ENCODE measurements at places on chromosomes 12 and 14. TPM values are rescaled to one million over a fixed set of nuclear protein-coding genes. Genes with fewer than 3 reads are reported as not detected.

LUM gene
- under 0.01 TPM for total RNA-seq

CLEC6A gene
- total RNA-seq, result not detected

CLEC4D gene
- not detected for total RNA-seq

FGF23 gene
- not detected for total RNA-seq

ARHGEF25 gene
- total RNA-seq, result 0.43 TPM

TRHDE gene
- under 0.01 TPM for total RNA-seq

GALNT9 gene
- not detected for total RNA-seq

RHOF gene
- total RNA-seq, result 19.1 TPM

MMP17 gene
- total RNA-seq, result 9.9 TPM

GYS2 gene
- not detected for total RNA-seq

Measured in nasal cavity respiratory epithelium epithelial cell of viscerocranial mucosa (primary cell).